ENCODE measurements at places on chromosomes 1 and 21. TPM values are rescaled to one million over a fixed set of nuclear protein-coding genes. Genes with fewer than 3 reads are reported as not detected.

- H3K36me3 ChIP-seq: no peaks in the 10 kb centered on the region
- H3K4me1 ChIP-seq: no peaks in the 10 kb centered on the region
- H3K27me3 ChIP-seq: no peaks in the 10 kb centered on the region
- no peak for DNase-seq
These were observed 10.5 kb downstream of the SERINC2 start for GRCh38 chr1:31423418-31423947.

DNA sequence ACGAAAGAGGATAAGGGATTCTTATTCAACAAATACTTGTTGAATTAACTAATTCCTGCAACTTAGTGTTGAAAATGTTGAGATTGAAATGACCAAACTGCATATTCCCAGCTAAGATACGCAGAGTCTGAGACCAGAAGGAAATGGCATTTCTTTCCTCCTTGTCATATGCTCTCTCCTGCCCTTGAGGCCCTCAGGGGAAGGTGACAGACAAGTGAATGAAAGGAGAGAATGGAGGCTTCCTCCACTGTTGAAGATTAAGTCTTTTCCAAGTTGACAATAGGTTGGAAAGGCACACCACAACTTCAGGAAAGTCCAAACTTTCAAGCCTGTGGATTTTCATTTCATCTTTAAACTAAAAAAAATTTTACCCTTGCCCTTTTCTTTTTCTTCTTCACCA lies 3.1 kb upstream of the ZNF697 start:
- H3K4me1 ChIP-seq: peaks cover 3% of the 10 kb centered on the region
- no peak for DNase-seq
- H3K4me3 ChIP-seq: no peak overlapping the region
- H3K27ac ChIP-seq: no peak overlapping the region

DNA sequence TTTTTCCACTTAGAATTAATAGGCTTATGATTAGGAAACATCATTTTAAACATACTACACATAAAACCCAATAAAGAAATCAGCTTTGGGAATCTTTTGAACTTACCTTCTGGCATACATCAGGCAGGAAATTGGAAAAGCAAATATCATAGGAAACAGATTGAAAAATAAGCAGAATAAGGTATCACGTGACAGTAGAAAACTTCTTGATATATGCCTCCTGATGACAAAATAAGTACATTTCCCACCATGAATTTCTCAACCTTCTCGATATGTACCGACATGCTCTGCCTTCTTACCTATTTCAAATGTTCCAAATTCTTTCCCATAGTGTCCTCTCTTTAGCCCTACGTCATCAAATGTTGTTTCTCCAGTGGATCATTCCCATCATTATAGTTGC lies 72.4 kb downstream of the CLCA4 start:
- H3K27ac ChIP-seq: no peak overlapping the region
- H3K4me3 ChIP-seq: no peak overlapping the region
- no peaks in the 10 kb centered on the region for H3K36me3 ChIP-seq
- H3K27me3 ChIP-seq: no peaks in the 10 kb centered on the region

GRCh38 chr1:96544051-96544830 lies 177.3 kb upstream of the PTBP2 start:
- no peak for DNase-seq
- H3K4me1 ChIP-seq: peaks cover 1% of the 10 kb centered on the region
- no peaks in the 10 kb centered on the region for H3K27me3 ChIP-seq
- H3K36me3 ChIP-seq: no peaks in the 10 kb centered on the region
- H3K4me3 ChIP-seq: no peak overlapping the region

DNA sequence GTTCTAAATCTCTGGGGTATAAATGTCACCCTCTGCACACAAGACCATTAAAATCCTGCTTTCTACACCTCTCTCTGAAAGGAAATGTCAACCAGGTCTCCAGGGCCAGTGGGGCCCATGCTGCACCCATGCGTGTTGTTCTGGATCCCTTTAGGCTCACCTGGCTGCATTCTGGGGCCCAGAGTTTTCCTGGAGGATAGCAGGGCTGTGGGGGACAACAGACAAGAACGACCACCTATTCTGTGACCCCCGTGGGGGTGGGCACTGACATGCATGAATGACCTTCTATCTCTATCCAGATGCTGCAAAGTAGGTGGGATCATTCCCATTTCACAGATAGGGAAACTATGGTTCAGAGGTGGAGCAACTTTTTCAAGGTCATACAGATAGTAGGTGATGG lies 41.6 kb downstream of the TNNT2 start:
- H3K36me3 ChIP-seq: no peaks in the 10 kb centered on the region
- H3K27ac ChIP-seq: no peak overlapping the region
- H3K4me1 ChIP-seq: no peaks in the 10 kb centered on the region
- no peaks in the 10 kb centered on the region for H3K27me3 ChIP-seq
- no peak overlapping the region for H3K4me3 ChIP-seq

GRCh38 chr1:51636764-51637522 lies 20.1 kb downstream of the OSBPL9 start:
- H3K27ac ChIP-seq: peak overlapping the region; percentile 70
- no peaks in the 10 kb centered on the region for H3K27me3 ChIP-seq
- no peak overlapping the region for H3K4me3 ChIP-seq
- H3K4me1 ChIP-seq: no peaks in the 10 kb centered on the region
- peak; percentile 51 for DNase-seq
- H3K36me3 ChIP-seq: no peaks in the 10 kb centered on the region

DNA sequence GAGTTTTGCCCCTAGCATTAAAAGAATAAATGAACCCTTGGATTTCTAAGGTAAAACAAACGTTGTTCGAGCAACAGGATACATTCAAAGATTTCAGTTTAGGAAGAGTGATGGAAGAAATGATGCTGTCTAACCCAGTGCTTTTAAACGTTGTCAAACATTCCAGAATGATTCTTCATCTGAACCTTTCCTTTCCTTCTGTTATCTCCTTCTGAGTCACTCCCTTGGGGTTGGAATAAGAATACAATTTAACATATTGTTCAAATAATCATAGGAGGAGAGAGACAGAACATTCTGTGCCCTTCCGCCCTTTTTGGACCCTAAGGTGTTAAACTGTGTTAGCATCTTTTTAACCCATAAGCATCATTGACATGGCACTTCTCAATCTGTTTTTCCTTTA lies 61.1 kb upstream of the RCOR3 start:
- no peaks in the 10 kb centered on the region for H3K36me3 ChIP-seq
- H3K27me3 ChIP-seq: no peaks in the 10 kb centered on the region
- no peak overlapping the region for H3K4me3 ChIP-seq

DNA sequence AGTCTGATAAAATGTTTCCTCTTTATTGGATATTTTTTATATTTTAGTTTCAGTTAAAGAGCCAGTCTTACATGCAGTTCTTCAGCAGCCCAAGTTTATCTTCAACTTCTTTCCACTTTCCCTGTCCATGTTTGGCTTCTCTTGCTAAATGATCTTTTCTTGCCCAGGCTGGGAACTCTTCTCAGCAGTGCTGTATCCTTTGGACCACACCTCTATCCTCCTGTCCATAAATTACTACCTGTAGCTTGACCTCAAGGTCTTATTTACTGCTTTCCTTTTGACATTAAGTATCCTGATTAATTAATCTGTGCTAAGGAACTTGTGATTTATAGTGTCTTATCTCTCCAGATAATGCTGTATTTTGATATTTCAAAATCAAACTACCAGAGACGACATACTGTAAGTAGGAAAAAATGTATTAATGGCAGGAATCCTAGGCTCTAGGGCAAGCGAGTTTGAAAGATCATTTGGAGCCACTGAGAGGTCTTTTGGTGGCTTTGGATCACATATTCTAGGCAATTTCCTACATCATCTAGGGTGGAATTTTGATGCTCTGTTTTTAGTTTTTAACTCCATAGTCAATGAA lies 20.5 kb upstream of the PDC start:
- H3K27ac ChIP-seq: no peak overlapping the region
- no peaks in the 10 kb centered on the region for H3K27me3 ChIP-seq
- H3K4me1 ChIP-seq: no peaks in the 10 kb centered on the region
- DNase-seq: no peak
- no peak overlapping the region for H3K4me3 ChIP-seq

DNA sequence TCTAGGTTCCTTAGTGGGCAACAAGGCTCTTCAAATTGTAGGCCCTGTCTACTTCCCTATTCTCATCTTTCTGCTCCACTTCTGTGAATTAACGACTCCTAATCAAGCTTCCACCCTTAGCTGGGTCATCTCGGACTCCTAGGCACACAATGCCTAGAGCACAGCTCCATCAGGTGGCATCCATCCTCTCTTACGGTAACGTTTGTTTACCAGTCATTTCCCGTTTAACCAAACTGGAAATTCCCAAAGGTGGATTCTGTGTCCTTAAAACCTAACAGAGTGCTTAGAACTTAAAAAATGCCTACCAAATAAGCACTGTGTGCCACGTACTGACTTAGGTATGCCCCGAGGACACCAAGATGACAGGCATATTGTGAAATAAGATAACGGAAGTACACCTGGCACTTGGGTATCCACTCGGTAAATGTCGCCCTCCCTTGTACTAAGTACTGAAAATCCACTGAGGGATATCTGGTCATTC lies 1.5 kb downstream of the PARP1 start:
- H3K27me3 ChIP-seq: no peaks in the 10 kb centered on the region
- no peak for DNase-seq
- no peak overlapping the region for H3K27ac ChIP-seq
- H3K36me3 ChIP-seq: no peaks in the 10 kb centered on the region
- H3K4me3 ChIP-seq: peak overlapping the region; percentile 94

GRCh38 chr1:100298512-100298911 lies 32.5 kb downstream of the RTCA start:
- H3K27me3 ChIP-seq: no peaks in the 10 kb centered on the region
- H3K4me1 ChIP-seq: no peaks in the 10 kb centered on the region
- no peaks in the 10 kb centered on the region for H3K36me3 ChIP-seq
- no peak overlapping the region for H3K4me3 ChIP-seq

GRCh38 chr1:10078494-10078893 lies 45.7 kb downstream of the UBE4B start:
- no peak overlapping the region for H3K4me3 ChIP-seq
- no peaks in the 10 kb centered on the region for H3K27me3 ChIP-seq
- no peak for DNase-seq

- H3K4me3 ChIP-seq: no peak overlapping the region
- no peaks in the 10 kb centered on the region for H3K4me1 ChIP-seq
- no peaks in the 10 kb centered on the region for H3K36me3 ChIP-seq
- no peak overlapping the region for H3K27ac ChIP-seq
- no peak for DNase-seq
- H3K27me3 ChIP-seq: peaks cover 3% of the 10 kb centered on the region
These were observed 30.6 kb upstream of the LYPD8 start for GRCh38 chr1:248786156-248786555.

DNA sequence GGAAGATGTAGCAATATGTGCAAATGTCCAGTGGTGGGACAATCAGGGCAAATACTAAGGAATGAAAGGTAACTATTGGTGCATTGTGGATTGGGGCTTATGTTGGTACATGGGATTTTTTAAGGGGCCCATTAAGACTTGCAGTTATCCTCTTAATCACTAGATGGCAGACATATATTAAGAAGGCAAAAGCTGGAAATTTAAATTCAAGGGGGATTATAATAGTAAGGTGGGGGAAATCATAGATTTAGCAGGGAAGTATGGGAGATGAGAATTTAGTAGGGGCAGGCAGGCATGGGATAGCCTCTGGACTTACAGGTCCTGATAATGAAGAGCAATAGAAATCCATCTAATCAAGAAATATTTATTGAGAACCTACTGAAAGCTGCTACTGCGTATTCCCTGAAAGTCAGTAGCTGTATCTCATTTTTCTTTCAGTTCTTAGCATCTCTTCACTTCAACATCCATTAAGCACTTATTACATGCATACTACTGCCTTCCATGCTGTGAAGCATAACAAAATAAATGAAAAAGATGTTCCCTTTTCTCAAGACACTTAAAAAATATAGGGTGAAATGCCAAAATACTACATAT lies 251.8 kb downstream of the CRB1 start:
- no peaks in the 10 kb centered on the region for H3K4me1 ChIP-seq
- H3K27ac ChIP-seq: no peak overlapping the region
- no peaks in the 10 kb centered on the region for H3K27me3 ChIP-seq
- no peak overlapping the region for H3K4me3 ChIP-seq

- no peaks in the 10 kb centered on the region for H3K27me3 ChIP-seq
- H3K4me1 ChIP-seq: no peaks in the 10 kb centered on the region
- H3K4me3 ChIP-seq: no peak overlapping the region
These were observed 14.0 kb downstream of the SESN2 start for GRCh38 chr1:28273216-28273860.

GRCh38 chr1:64065571-64065970 lies 137.9 kb upstream of the UBE2U start:
- no peaks in the 10 kb centered on the region for H3K4me1 ChIP-seq
- H3K27me3 ChIP-seq: no peaks in the 10 kb centered on the region
- H3K27ac ChIP-seq: no peak overlapping the region
- H3K36me3 ChIP-seq: no peaks in the 10 kb centered on the region

- DNase-seq: no peak
- no peaks in the 10 kb centered on the region for H3K36me3 ChIP-seq
- no peaks in the 10 kb centered on the region for H3K4me1 ChIP-seq
- no peak overlapping the region for H3K27ac ChIP-seq
- no peak overlapping the region for H3K4me3 ChIP-seq
- H3K27me3 ChIP-seq: no peaks in the 10 kb centered on the region
These were observed 107.4 kb downstream of the TBX19 start for GRCh38 chr1:168387781-168388760.

DNA sequence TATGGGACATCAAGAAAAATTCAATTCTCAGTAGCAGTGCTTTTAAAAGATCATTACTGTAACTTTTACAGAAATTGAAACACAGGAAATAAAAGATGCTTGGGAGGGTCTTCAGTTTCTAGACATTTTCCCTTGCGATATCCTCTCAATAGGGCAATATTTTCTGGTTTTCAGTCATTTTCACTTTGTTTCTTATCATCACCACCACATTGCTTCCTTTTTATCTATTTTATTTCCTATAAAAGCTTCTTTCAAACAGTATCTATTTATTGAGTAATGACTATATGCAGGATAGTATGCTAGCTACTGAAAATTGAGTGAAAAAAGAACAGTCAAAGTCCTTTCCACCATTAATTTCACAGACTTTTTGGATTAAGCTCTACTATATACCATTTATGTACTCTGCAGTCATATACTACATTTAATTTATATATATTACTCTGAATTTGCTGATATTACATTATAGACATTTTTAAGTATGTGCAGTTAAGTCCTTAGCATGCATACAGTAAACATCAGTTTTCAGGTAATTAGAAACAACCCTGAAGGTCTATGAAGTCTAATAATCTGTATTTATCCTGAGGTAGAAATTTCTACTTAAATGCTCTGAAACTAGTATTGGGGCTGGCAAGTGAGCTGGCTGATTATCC lies 18.7 kb downstream of the TRMT1L start:
- DNase-seq: no peak
- H3K27ac ChIP-seq: no peak overlapping the region
- H3K4me1 ChIP-seq: no peaks in the 10 kb centered on the region
- H3K36me3 ChIP-seq: peaks cover 5% of the 10 kb centered on the region

S100A14 gene
- total RNA-seq: not detected

AUNIP gene
- total RNA-seq: 0.33 TPM

DCAF6 gene
- total RNA-seq: 76.7 TPM

CELA2B gene
- not detected for total RNA-seq

ADGRL2 gene
- 74.7 TPM for total RNA-seq

OR10Z1 gene
- total RNA-seq: not detected

ETV3L gene
- not detected for total RNA-seq

CYP2J2 gene
- total RNA-seq: 8.3 TPM

LIPI gene
- not detected for total RNA-seq

LRRN2 gene
- total RNA-seq: 2.0 TPM

HHIPL2 gene
- 0.98 TPM for total RNA-seq

GREM2 gene
- 1.0 TPM for total RNA-seq

HEYL gene
- 2.3 TPM for total RNA-seq

SLC16A4 gene
- 14.4 TPM for total RNA-seq

EFNA1 gene
- total RNA-seq: 18.7 TPM

KRTAP10-3 gene
- total RNA-seq: not detected

ACOT11 gene
- 1.6 TPM for total RNA-seq

FYB2 gene
- total RNA-seq: 22.9 TPM

SIPA1L2 gene
- 16.3 TPM for total RNA-seq

FMO3 gene
- 6.1 TPM for total RNA-seq

SLAMF6 gene
- total RNA-seq: 2.6 TPM

SPRR2G gene
- total RNA-seq: not detected

Measured in breast epithelium (tissue), 4 donors.